ENCODE measurements at places on chromosomes 2 and 18. TPM values are rescaled to one million over a fixed set of nuclear protein-coding genes. Genes with fewer than 3 reads are reported as not detected.

OBSL1 gene
- total RNA-seq, result 149 TPM

TPO gene
- total RNA-seq, result 2.0 TPM

INO80D gene
- total RNA-seq, result 37.1 TPM

TCF23 gene
- 0.11 TPM for total RNA-seq

MYO5B gene
- 56.7 TPM for total RNA-seq

ANKRD53 gene
- 9.1 TPM for total RNA-seq

RAB17 gene
- total RNA-seq, result 0.99 TPM

SP5 gene
- total RNA-seq, result 0.77 TPM

PDCL3 gene
- 12.0 TPM for total RNA-seq

ZNF514 gene
- total RNA-seq, result 38.0 TPM

CPLX4 gene
- 46.1 TPM for total RNA-seq

TMEM247 gene
- not detected for total RNA-seq

ATG4B gene
- total RNA-seq, result 112 TPM

PCBP1 gene
- total RNA-seq, result 101 TPM

POTEJ gene
- total RNA-seq, result 0.71 TPM

CFAP65 gene
- total RNA-seq, result not detected

LIPG gene
- 20.2 TPM for total RNA-seq

All from camera-type eye (tissue), 1 donor.